Erythroblast (primary cell): ENCODE measurements at places on chromosomes 7 and 10.

GRCh38 chr7:42091461-42092291 lies 145.3 kb downstream of the GLI3 start:
- DNase-seq: no peak

DNA sequence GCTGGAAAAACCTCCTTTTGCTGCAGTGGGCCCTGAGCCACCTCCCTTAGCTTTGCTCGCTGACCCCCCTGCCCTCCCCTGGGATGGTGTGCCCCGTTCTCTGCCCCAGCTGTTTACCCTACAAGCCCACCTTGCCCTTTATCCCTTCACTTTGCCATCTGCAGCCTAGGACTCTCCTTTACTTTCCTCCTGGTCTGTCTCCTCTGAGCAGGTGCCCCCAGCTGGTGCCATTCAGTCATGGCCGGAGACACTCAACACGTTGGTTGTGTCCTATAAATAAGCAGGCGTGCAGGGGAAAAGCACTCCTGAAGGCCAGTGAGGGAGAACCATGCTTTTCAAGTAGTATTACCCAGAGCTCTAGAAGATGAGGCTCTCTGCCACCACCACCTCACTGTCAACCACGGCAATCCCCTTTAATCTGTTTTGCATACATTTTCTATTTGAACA lies 6.1 kb downstream of the RASSF4 start:
- DNase-seq: no peak

DNA sequence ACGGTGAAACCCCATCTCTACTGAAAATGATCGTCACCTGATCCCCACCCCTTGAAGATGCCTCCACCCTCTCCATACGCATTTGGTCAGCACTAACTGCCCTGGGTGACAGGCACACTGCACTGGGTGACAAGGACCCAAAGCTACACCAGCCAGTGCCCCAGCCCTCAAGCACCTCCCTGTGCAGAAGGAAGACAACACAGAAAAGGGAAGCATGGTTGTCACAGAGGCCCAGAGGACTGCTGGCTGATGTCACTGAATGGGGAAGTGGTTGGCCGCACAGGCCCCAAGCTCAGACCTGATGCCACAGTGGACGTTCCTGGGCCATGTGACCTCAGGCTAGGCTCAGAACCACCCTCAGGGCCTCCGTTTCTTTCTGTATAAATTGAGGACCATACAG lies 4.2 kb upstream of the PILRA start:
- DNase-seq: peak; percentile 14

- peak; percentile 53 for DNase-seq
Measured at GRCh38 chr7:73577627-73578341, 595 bp downstream of the TBL2 start.

- no peak for DNase-seq
Measured at GRCh38 chr7:132112106-132112505, 464.2 kb downstream of the PLXNA4 start.
